HuH-7 (cell line): ENCODE measurements at places on chromosomes 5 and 9.

DNA sequence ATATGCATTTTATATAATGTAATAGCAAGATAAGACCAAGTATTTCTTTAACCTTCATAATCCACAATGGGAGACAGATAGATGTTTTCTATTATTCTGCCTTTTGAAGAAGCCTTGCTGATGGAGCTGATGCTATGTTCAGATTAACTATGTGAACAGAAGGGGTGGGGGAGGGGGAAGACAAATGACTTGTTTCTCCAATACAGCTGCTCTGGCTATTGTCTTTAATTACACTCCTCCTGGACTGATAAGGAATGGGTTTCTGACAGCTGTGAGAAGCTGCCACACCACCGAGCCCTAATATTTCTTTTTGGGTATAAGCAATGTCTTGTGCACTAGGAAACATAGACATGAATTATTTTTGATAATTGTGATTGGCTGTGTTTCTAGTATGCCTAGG, 62.0 kb downstream of the CAVIN4 start:
- DNase-seq = no peak

DNA sequence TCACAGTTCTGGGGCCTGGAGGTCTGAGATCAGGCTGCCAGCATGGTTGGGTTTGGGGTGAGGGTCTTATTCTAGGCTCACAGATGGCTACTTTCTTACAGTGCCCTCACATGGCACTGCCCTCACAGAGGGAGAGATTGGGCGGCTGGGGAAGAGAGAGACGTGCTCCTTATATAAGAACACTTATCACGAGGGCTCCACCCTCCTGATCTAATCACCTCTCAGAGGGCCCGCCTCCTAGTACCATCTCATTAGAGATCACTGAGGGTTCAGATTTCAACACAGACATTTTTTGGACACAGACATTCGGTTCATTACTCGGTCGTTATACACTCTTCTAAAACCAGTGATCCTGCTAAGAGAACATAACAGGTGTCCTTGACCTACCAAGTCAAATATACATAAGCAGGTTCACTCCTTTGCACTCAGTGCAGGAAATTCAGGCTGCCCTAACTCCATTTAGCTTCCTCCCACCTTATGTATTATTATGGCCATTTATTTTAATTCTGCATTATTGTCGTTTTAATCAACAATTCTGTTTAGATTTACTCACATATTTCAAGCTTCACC, 121.7 kb downstream of the ICE1 start:
- no peak for DNase-seq

- no peak for DNase-seq
These were observed 5.7 kb upstream of the WNT8A start for GRCh38 chr5:138078006-138078643.

GRCh38 chr9:37209431-37210386, 89.3 kb downstream of the ZCCHC7 start:
- DNase-seq = peak; percentile 14

DNA sequence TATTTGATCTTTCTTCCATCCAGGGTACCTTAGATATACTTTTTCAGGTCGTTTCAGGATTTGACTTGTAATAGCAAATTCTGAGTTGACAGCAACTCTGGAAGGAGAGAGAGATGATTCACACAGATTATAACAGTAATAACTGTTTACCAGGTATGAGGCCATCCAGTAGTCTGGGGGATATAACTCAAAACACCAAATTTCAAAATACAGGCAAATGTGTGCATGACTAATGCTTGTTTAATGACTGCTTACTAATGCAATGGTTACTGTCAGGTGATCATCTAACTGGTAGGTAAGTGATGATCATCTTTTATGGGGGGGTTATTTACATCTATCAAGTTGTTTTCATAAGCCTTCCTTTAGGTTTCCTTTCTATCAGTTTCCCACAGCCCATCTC, 412.3 kb downstream of the MAT2B start:
- no peak for DNase-seq

GRCh38 chr9:82081496-82081895, 92.9 kb downstream of the SPATA31D1 start:
- DNase-seq = no peak

DNA sequence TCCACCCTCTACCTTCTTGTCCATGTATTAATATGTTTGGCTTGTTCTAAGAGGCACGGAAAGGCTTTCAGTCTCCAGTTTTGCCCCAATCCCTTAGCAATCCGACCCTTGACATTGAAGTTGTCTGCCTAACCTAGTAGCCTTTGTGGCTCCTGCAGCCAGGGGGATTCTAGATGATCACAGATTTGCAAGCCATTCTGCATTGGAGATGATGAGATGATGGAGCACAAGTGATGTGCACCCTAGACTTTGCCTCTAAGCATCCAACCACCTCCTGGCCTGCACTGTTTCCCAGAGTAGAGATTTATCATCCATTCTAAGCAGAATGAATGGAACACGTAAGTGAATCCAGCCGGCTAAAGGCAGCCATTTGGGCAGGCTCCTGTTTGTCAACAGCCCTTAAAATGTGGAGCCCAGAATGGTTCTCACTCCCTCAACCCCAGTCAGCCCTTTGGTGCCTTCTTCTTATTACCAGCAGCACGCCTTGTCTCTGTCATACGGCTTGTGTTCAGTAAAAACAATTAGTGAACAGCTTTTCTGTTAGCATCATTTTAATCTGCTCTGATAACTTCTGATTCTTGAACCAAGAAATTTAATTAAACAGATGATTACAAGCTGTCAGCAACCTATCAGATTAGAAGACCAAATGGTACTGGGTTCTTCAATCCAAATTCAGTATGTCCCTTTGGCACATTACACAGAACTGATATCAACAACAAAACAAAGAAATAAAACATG, 5.7 kb upstream of the TRAF1 start:
- DNase-seq = no peak
